ENCODE measurements at places on chromosomes 16 and 17.

GRCh38 chr16:23148513-23149266 lies 562 bp downstream of the USP31 start:
- peak; percentile 50 for DNase-seq

DNA sequence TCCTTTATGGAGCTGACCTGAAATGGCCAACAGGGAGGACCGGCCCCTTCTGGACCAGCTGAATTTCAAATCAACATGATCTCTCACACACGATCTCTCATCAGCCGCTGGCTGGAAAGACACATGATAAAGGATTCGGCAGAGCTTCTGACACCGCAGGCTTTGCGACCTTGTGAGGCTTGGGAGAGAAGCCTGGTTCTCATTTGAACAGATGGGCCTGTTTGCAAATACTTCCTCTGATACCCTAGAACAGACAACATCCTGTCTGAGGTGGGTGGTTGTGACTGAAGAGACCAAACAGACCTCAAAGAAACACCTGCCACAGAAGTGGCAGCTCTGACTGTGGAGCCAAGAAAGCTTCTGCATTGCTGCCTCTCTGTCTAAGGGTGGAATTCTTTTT lies 77.9 kb upstream of the SDK2 start:
- no peak for DNase-seq

DNA sequence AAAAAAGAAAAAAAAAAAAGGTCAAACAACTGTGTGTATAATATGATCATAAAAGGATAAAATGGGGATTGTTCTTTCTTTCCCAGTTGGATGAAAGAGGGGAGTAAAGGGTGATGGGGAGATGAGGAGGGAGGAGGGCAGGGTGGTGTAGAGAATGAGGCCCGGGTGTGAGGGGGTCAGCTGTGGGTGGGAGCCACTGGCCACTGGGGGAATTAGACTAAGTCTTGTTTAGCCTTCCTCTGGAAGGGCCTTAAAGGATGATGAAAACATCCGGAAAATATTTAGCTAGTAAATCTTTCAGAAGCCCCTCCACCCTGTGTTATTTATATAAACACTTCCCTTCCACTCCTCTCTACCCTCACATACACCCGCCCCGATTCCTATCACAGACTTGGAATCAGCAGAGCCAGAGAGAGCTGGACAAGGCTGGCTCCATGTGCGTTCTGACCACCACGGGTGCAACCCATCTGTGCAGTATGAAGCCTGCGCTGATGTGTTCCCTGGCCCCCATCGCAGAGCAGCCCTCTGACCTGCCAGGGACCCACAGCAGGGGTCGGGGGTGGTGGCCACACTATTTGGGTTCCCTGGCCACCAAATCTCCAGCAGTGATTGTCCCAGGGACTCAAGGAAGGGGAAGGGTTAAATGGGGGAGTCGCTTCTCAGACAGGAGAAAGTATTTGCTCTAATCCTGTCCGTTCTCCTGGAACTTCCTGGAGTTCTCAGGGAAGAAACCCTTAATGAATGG lies 72.7 kb downstream of the GAS7 start:
- no peak for DNase-seq

GRCh38 chr17:21510686-21511362 lies 134.7 kb downstream of the KCNJ12 start:
- no peak for DNase-seq

DNA sequence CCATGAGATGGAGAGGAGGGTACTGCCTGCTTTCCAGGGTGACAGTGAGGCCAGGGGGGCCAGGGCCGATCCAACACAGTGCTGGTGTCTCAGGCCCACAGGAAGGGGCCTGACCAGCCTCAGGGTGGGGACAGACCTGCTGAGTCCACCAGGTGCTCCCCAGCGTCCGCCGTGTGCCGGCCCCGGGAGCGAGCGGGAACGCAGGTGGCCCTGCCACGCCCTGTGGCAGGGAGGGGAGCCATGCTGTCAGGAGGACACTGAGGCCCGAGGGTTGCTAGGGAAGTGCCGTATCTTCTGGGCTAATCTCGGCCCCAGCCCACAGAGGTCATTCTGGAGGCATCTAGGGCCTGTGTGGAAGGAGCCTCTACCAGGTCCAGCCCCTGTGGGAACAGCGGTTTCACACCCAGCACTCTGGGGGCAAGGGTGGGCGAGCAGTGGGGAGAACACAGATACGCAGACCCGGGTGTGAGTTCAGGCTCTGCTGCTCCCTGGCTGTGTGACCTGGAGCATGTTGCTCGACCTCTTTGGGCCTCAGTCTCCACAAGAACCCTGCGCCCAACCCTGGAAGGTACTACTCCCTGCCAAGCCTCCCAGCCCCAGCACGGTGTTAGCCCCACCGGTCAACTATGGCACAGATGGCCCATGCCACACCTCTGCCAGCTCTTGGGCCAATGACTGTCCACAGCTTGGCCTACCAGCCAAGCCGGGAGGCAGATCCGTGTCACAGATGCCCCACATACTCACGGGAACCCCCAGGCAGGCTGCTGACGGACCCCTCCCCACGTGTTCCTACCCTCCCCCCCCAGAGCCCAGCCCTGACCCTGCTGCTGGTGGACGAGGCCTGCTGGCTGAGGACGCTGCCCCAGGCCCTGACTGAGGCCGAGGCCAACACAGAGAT lies 43.9 kb upstream of the ZC3H18 start:
- no peak for DNase-seq

- peak; percentile 99 for DNase-seq
Measured at GRCh38 chr17:44137891-44138709, 3.6 kb upstream of the HROB start.

GRCh38 chr17:60792250-60792898 lies 114.7 kb downstream of the BCAS3 start:
- DNase-seq: no peak

DNA sequence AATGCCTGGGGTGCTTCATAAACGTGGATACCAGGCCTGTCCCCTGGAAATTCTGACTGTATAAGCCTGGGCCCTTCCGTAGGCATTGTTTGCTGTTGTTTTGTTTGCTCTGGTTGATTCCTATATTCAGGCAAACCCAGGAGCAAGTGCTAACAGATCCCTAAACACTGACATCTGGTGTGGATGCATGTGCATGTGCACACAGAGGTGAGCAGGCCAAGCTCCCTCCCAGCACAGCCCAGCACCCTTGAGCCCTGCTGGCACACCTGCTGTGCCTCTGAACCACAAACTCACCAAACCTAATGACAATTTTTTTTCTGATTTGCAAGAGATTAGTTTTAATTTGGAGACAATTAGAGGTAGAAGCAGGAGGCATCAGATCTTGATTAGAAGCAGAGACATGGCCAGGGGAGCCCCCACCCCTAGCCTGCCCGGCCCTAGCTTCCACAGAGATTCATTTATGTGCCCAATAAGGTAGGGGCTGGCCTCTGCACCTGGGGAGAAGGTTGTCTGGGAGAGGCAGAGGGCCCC lies 40.4 kb downstream of the TMEM132E start:
- DNase-seq: no peak

DNA sequence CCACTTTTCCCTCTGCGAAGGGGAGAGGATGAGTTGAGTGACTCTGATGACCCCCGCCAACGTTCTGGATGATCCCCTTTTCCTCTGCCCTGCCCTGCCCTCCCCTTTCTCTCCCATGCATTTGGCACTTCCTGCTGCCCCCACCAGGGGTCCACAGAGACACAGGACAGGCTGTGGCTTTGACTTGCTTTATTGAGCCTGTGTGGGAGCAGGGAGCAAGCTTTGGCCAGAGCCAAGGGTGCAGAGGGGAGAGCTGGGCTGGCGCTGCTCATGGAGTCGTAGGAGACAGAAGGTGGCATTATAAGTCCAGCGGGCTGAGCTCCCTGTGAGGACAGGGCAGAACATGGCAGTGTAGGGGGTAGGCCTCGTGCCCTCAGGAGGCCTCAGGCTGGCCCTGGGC lies 1.6 kb downstream of the PPY start:
- peak; percentile 59 for DNase-seq

GRCh38 chr16:73028721-73029361 lies 19.1 kb downstream of the ZFHX3 start:
- DNase-seq: no peak

- DNase-seq: no peak
Measured at GRCh38 chr16:71626018-71626857, at the start of gene MARVELD3. Gene MARVELD3 (plus strand): TSS chr16:71626184. CDS start chr16:71626230, 46 bp downstream.

- DNase-seq: no peak
Measured at GRCh38 chr17:3433741-3434140, at the start of gene OR1E2. Gene OR1E2 (minus strand): TSS chr17:3433841. CDS start chr17:3433841, 0 bp downstream.

GRCh38 chr17:1975573-1975972 lies 49.6 kb downstream of the RTN4RL1 start:
- DNase-seq: no peak

GRCh38 chr17:49404906-49405305 lies 9.8 kb downstream of the PHB1 start:
- no peak for DNase-seq

DNA sequence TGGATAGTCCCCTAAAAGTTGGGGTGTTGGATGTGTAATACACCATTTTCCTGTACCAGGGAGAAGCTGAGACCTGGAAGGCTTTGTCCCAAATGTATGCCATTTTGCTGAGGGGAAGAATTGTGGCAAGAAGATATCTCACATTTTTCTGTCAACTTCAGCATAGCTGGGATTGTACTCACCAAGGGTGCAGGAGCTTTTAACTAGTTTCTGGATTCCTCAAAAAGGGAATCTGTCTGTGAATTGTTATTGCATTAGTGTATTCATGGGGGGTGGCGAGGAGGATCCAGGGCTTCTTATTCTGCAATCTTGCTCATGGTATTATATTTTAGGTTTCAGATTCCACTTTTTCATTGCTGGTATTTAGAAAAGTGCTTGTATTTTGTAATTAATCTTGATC lies 208.2 kb upstream of the MYOCD start:
- DNase-seq: peak; percentile 93

DNA sequence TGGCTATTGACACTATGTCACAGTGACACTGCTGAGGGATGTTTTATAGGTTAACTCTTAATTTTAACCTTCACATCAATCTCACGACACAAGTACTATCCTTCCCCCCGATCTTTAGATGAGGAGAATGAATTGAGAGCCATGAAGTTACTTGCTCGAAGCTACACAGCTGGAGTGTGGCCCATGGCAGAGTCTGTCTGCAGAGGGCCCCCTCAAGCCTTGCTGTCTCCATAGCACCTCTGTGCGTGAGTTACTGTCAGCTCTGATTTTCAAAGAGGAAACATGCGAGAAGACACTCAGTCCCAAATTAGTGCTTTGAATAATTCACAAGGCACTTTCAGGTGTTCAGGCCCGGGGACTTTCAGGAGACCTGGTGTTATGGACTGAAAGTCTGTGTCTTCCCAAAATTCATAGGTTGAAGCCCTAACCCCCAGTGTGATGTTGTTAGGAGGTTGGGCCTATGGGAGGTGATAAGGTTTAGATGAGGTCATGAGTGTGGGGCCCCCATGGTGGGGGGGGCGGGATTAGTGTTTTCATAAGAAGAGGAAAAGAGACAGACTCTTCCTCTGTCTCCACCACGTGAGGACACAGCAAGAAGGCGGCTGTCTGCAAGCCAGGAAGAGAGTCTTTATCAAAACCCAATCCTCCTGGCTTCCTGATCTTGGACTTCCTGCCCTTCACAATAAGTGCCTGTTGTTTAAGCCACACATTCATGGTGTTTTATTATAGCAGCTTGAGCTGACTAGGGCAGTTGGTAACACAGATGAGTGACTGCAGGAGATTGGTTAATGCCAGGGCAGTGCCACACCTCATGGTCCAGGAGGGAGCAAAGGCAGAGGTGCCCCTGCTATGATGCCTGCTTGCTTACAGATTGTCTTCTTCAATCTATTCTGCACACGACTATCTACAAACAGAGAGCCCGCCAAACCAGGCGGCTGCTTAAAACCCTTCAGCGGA lies 281.8 kb downstream of the HAPSTR1 start:
- no peak for DNase-seq

DNA sequence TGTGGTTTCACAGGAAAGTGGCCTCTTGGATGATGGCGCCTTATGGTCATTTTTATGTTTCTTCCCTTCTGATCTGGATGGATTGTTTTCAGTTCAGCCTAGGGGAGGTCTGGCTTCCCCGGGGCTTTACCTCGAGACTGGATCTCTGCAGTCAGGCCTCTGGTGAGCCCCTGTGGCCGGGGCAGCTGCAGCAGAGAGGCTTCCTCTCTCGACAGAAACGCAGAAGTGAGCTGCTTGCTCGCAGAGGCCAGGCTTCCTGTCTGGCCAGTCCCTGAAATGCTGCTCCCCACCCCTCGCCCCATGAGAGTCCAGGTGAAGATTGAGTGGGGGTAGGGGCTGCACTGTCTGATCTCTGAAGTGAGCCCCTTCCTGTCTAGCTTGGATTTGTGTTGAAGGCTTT lies 44.0 kb downstream of the PLCG2 start:
- DNase-seq: no peak

DNA sequence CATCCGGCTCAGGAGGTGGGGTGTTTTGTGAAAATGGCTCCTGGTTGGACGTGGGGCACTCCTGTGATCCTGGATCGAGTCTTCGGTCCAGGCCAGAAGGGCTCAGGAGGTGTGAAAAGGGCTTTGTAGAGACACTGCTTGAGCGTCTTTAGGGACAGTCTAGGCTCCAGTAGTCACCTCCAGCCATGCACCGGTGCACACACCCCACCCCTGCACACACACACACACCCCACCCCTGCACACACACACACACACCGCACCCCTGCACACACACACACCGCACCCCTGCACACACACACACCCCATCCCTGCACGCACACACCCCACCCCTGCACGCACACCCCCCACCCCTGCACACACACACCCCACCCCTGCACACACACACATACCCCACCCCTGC lies 19.1 kb downstream of the CHMP1A start:
- DNase-seq: no peak

GRCh38 chr16:3295783-3296182 lies 9.4 kb downstream of the TIGD7 start:
- DNase-seq: no peak

DNA sequence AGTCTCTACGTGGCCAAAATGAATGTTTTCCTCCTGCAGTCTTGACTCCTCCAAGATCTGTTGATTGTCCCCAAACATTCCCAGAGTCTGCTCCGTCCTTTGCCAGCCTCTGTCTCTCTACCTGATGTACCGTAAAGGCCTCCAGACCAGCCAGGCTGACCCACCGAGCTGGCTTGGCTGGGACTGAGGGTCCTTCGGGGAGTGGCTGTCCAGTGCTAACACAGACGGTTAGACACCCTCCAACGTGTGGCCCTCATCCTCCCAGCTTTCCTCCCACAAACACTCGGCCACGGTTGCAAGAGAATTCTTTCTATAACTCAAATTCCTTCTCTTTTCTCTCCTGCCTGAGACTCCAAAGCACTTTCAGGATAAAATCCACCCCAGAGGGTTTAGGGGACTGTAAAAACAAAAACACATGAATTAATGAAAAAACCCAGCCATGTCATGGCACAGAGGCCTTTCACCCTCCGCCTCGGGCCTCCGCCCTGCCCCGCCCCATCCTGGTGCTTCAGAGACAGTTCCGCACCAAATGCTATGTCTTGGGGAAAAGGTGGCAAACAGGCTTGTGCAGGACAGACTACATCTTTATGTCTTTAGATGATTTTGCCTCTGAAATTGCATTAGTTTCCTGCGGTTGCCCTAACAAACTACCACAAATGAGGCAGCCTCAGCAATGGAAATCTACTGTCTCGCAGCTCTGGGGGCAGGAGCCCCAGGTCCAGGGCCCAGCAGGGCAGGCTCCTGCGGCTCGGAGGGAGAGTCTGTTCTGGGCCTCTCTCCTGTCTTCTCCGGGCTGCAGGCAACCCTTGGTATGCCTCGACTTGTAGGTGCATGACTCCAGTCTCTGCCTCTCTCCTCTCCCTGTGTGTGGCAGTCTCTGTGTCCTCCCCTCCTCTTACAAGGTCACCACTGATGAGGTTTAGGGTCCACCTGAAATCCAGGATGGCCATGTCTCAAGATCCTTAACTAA lies 72.5 kb upstream of the CBX4 start:
- DNase-seq: no peak

Data from fibroblast of skin of scalp (primary cell).